ENCODE measurements at places on chromosomes 12 and 14. TPM values are rescaled to one million over a fixed set of nuclear protein-coding genes. Genes with fewer than 3 reads are reported as not detected.

- DNase-seq = no peak
Measured at GRCh38 chr14:50794068-50794645, 36.8 kb downstream of the NIN start.

DNA sequence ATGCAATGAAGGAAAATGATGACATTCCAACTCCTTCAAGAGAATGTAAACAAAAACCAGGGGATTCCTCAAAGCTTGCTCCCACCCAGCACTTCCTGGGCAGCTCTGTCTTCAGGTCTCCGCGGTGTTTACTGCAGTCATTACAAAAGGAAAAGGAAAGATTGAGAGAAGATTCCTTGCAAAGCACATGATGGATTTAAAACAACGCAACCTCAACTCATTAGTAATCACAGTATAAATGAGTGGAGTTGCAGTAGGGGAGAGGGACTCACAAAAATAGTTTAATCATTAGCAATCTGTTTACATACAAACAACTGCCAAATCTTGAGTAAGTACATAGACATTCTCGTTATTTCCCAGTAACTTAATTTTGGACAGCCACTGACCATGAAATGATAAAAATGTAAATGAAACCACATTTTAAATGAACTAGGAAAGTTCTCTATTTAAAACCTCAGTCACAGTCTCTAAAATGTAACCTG, 49.7 kb upstream of the OVCH1 start:
- DNase-seq = no peak

GRCh38 chr12:95083938-95084337, 10.5 kb upstream of the NR2C1 start:
- no peak for DNase-seq

The AHNAK2 gene
- total RNA-seq = 2.6 TPM

DNA sequence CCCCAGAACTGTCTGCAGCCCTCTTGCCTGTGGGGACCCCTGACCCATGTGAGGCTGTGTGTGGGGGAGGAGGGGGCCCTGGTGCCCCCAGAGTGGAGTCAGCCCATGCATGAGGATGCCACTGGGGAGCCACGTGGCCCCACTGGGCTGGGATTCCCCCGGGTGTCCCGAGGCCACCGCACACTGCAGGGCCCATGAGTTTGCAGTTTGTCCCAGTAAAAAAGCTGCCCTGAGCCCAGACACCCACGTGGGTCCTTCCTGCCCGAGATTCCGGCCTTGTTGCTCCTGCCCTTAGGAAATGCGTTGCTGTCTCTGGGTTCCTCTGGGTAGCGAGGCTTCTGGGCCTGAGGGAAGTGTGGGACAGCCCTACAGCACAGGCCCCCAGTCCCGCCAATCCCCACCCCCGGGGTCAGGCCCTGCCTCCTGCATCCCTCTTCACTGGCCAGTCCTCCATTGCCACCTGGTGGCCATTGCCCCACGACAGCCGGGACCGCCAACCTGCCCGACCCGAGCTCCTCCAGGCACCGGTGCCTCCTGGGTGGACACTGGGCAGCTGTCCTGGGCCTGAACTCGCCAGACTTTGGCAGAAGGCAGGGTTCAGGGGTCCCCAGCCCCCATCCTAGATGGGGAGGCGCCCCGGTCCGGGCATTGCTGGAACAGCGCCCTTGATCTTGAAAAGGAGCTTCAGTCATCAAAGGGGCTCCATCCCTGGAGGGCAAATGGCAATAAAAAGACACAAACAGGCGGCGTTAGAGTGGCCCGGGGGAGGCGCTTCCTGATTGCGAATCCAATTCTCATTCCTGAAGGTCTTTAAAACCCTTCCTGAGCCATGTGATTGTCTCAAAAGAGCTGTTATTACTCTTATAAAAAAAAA, 15.6 kb upstream of the C14orf180 start:
- peak; percentile 67 for DNase-seq

The GEMIN2 gene
- 10.3 TPM for total RNA-seq

The SALL2 gene
- 2.4 TPM for total RNA-seq

DNA sequence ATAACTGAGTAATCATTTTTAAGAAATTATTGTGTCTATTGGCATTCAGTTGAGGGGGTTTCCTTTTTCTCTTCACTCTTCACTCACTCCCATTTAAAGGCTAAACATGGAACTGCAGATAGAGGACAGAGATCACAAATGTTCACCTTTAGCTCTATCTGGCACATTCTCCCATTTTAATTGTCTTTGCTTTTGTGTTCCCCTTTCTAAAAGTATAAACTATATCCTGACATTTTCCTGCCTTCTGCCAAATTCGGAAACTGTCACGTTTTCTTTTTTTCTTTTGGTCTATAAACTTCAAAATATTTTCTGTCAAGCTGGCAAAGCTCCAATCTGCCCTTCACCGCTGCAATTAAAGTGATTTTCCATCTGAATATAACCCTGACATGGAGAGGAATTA, 219.8 kb upstream of the CDKN3 start:
- no peak for DNase-seq

- no peak for DNase-seq
Measured at GRCh38 chr12:96121271-96121711, 72.9 kb upstream of the ELK3 start.

The FAM90A1 gene
- 0.10 TPM for total RNA-seq

DNA sequence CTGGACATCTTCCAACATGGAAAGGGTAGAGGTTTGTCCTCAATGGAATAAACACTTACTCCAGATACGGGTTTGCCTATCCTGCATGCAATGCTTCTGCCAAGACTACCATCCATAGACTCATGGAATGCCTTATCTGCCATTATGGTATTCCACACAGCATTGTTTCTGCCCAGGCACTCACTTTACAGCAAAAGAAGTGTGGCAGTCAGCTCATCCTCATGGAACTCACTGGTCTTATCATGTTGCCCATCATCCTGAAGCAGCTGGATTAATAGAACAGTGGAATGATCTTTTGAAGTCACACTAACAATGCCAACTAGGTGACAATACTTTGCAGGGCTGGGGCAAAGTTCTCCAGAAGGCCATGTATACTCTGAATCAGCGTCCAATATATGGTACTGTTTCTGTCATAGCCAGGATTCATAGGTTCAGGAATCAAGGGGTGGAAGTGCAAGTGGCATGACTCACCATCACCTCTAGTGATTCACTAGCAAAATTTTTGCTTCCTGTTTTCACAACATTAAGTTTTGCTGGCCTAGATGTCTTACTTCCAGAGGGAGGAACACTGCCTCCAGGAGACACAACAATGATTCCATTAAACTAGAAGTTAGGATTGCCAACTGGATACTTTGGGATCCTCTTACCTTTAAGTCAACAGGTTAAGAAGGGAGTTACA, 140.4 kb downstream of the SLC35F4 start:
- no peak for DNase-seq

The FOS gene
- 279 TPM for total RNA-seq

DNA sequence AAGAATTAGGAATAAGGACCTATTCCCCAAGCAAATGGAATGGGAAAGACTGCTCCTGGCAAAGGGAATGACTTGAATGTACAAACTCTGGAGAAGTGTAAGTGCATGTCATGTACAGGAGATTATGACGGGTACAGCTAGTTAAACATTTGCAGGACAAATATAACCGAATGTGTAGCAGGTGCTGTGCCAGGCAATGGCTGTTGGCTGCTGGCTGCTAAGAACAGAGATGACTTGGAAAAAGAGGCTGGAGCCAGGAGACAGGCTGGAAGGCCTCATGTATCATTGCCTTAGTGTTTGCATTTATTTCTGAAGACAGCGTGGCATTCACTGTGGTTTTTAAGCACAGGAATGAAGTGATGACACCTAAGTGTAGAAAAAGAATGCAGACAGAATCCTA, 136.8 kb downstream of the TTC8 start:
- no peak for DNase-seq

DNA sequence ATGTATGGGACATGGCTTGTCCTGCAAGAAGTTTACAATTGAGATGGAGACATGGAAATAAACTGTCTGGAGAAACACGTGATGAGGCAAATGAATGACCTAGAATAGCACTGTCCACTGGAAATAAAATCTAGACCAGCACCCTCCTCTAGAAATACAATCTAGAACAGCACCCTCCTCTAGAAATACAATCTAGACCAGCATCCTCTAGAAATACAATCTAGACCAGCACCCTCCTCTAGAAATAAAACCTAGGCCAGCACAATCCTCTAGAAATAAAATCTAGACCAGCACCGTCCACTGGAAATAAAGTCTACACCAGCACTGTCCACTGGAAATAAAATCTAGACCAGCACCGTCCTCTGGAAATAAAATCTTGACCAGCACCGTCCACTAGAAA, 69.2 kb upstream of the RFLNA start:
- no peak for DNase-seq

The CMKLR1 gene
- 4.7 TPM for total RNA-seq

- no peak for DNase-seq
Measured at GRCh38 chr14:71620401-71620800, 311.8 kb upstream of the RGS6 start.

- no peak for DNase-seq
Measured at GRCh38 chr12:75207338-75208083, 2.1 kb downstream of the KCNC2 start.

DNA sequence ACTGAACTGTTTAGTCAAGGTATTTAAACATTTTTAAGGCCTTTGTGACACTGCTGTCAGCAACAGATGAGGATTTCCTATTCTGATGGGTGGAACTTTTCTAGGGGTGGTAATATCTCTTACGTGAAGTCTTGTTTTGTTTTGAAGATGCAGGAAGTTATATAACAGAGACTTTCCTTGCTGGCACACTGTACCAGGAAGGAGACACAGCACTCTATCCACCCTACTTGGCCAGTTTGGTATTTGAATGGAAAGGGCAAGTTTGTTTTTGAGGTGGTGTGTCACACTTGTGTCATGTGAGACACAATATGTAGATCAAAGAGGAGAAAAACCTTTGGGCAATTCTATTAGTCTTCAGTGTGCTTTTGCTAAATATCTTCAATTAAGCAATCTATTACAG, 51.6 kb upstream of the SRP54 start:
- no peak for DNase-seq

The KRT1 gene
- not detected for total RNA-seq
